Activated CD4-positive, alpha-beta T cell treated with anti-CD3 and anti-CD28 coated beads for 24 hours (primary cell): ENCODE measurements at places on chromosomes 7 and 10.

DNA sequence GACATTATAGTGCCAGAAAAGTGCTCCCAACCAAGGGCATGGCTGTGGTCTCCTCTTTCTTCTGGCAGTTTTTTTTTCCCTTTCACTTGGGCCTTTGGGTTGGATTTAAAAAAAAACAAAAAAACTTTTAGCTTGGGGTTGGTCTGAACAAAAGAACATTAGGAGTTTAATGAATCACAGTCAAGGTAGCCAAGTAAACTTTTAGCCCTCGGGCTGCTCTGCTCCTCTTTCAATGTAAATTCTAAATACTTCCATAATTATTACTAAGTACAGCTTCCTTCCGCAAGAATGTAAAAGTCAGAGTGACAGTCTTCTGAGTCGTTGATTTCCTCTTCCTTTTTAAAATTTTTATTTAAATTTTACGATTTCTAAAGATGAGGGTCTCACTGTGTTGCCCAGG, 79.2 kb downstream of the NRF1 start:
- no peak for DNase-seq

DNA sequence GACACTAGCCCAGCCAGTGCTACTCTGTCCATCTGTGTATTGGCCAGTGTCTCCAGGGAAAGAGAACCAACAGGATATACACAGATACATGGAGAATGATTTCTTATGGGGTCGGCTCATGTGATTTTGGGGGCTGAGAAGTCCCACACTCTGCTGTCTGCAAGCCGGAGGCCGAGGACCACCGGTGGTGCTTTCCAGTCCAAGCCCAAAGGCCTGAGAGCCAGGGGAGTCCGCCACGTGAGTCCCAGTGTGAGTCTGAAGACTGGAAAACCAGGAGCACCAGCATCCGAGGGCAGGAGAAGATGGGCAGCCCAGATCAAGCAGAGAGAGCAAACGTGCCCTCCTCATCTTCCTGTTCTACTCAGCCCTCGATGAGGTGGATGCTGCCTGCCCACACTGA, 71.5 kb downstream of the C10orf143 start:
- DNase-seq = no peak

DNA sequence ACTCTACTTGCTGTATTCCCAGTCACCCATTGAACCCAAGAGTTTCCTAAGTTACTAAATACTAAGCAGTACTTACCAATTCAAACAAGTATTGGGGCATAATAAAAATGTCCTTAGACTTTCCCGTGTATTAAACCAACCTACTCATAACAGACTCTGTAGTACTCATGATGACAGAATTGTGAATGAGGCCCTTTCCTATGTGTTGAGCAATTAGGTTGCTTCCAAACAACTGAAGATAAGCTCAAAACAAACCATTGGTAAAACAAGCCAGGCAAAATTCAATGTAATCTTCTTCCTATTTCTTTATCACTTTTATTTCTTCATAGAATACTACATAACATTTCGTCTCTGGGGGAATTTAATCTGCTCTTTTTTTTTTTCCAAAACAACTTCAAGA, 106.5 kb upstream of the ANK3 start:
- DNase-seq = no peak

DNA sequence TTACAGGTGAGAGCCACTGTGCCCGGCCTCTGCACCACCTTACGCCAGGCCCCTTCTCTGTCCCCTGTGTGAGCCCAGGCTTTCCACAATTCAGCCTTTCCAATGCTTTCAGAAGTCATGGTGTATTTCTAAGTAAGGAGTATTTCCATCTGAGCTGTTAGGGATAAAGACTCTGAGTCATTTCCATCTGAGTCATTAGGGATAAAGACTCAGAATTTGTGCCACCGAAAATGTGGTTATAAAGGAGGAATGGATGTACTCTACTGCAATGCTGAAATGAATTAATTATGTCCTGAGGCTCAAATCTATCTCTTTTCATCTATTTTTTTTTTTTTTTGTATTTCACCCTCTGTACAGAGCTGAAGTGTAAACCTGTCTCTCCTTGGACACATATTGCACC, 84.0 kb downstream of the GATA3 start:
- no peak for DNase-seq

DNA sequence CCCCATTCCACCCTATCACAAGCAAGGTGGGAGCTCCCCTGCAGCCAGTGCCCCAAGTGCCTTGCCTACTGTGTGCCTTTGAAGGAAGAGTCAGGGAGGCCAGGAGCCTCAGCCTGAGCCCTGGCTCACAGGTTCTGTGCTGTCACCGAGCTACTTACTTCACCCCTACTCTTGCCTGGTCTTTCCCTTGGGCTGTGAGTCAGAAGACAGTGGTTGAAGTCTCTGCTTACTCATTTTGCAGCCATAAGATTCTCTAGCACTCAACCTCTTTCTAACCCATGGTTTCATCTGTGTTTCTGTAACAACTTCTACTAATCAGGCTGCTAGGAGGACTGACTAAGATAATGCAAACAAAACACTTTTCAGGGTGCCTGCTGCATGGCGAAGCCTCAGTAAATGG, 114.5 kb downstream of the PLCE1 start:
- no peak for DNase-seq

DNA sequence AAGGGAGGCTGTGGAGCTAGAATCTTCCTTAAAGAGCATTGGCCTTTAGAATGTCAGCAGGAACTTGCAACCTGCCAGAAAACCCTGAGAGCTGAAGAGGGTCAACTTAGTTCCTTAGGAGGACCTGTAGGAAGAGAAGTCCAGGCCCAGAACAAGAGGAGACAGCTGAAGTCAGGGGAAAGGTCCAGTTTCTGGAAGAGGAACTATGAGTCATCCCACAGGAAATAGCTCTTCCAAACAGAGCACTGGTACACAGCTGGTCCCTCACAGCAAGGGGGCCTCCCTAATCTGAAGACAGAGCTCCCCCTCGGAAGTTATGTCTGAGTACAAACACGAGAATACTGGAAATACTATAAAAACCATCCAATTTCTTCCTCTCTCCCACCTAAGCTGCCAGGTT, 98.9 kb downstream of the HERPUD2 start:
- DNase-seq = no peak

DNA sequence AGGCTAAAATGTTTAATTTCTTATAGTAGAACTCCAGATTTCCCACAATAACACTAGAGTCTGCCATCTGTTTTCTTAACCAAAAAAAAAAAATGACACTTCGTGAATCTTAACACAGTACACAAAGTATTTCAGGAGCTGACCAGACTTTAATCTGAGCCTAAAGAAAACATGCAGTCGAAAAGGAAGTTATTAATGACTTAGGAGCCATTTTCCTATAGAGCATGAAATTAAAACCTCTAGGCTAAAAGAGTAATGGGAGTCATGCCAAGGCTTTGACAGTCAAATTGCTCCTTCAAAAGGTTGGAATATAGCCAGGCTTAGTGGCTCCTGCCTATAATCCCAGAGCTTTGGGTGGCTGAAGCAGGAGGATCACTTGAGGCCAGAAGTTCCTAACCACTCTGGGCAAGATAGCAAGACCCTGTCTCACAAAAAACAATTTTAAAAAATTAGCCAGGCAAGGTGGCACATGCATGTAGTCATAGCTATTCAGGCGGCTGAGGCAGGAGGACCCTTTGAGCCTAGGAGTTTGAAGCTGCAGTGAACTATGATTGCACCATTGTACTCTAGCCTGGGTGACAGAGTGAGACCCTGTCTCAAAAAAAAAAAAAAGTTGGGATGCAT, 13.6 kb downstream of the MICU1 start:
- DNase-seq = no peak

DNA sequence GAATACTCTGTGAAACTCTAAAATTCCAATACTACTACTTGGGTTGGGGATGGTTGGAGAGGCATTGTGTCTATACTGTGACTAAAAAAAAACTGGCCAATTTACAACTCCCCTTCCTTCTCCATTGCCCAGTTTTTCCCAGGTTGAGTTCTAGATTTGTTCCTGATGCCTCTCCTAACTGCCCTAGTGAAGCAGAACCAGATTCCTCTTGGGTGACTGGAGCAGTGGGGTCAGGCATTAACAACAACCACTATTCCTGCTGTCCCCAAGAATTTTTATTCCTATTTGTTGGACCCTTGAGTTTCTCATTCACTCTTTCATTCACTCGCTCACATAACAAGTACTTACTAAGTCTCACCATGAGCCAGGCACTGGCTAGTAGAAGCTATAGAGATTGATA, 5.8 kb downstream of the GOT1 start:
- no peak for DNase-seq

GRCh38 chr10:21525367-21526187, at the start of gene SKIDA1:
SKIDA1 (minus strand) TSS chr10:21525682; CDS start chr10:21517822, 7,860 bp downstream.
- no peak for DNase-seq

- no peak for DNase-seq
Observed at GRCh38 chr7:157866336-157866924, 529.6 kb downstream of the DNAJB6 start.

- DNase-seq = no peak
Observed at GRCh38 chr7:476736-477360, 42.8 kb downstream of the PDGFA start.

GRCh38 chr10:128526791-128527375, 400.7 kb upstream of the MKI67 start:
- DNase-seq = no peak

DNA sequence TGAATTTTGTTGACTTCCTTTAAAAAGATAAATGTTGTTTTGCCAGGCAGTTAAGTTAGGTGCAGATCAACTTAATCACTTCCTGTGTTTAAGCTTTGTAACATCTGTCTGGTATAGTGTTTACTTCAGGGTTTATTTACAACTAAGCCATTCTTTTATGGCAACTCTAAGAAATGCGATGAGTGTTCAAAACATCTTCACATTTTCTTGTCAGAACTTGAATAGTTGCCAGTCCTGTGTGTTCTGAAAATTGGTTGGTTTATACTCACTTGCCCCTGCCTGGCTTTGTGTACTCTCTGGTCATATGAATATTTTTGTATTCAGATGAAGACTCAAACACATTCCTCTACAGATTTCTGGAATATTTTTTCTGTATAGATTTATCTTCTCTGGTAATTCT, 327.2 kb downstream of the MDFIC start:
- DNase-seq = no peak

- DNase-seq = no peak
Observed at GRCh38 chr10:48611133-48611532, 6.3 kb upstream of the ARHGAP22 start.

DNA sequence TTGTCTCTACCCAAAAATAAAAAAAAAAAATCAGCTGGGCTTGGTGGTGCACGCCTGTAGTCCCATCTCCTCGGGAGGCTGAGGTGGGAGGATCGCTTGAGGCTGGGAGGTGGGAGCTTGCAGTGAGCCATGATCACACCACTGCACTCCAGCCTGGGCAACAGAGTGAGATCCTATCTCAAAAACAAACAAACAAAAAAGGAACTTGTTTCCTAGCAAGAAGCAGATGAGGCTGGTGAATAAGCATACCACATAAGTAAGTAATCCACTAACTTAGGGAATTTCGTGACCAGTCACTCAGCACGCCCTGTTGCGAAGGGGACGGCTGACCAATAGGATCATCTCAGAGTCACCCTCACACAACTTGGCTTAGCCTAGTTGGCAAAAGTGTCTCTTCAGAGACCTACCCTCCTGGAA, 64.6 kb downstream of the CUX1 start:
- no peak for DNase-seq
